Fibroblast of skin of left biceps (primary cell): ENCODE measurements at places on chromosomes 6 and 20.

GRCh38 chr20:55760586-55760985 lies 244.7 kb downstream of the CBLN4 start:
- DNase-seq = no peak

- no peak for DNase-seq
Observed at GRCh38 chr6:43368259-43369160, 937 bp downstream of the ZNF318 start.

DNA sequence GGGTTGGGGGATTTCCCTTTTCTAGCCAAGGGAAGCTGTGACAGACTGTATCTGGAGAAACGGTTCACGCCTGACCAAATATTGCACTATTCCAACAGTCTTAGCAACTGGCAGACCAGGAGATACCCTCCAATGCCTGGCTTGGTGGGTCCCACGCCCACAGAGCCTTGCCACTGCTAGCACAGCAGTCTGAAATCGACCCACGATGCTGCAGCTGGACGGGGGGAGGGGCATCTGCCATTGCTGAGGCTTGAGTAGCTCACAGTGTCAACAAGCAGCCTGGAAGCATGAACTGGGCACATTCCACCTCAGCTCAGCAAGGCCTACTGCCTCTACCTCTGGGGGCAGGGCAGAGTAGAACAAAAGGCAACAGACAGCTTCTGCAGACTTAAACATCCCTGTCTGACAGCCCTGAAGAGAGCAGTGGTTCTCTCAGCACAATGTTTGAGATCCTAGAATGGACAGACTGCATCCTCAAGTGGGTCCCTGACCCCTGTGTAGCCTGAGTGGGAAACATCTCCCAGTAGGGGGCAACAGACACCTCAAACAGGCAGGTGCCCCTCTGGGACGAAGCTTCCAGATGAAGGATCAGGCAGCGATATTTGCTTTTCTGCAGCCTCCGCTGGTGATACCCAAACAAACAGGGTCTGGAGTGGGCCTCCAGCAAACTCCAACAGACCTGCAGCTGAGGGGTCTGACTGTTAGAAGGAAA lies 89.9 kb upstream of the ECI2 start:
- no peak for DNase-seq

GRCh38 chr6:46734867-46735719 lies at the start of gene PLA2G7:
Gene PLA2G7, minus strand, starts transcription at chr6:46735375. Its CDS starts 12,484 bp downstream, at chr6:46722891.
- DNase-seq = no peak

- no peak for DNase-seq
Observed at GRCh38 chr20:52103335-52103912, 88.2 kb downstream of the ZFP64 start.

GRCh38 chr6:50259903-50260302 lies 210.2 kb upstream of the DEFB112 start:
- no peak for DNase-seq

DNA sequence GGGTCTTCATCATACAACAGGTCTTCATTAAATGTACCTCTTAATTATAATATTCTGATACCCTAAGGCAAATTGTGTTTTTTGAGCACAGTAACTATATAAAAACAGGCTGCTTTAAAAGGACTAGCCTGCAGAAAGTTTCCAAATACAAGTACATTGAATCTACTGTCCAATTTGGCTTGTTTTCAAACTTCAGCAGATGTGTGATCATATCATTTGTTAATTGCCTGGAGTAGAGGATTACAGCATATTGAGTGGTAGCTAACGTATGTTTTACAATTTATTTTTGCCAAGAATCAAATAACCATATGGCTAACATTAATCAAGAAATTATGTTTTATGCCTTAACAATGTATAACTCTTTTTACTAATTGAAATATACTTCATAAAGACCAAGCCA lies 12.6 kb downstream of the TINAG start:
- no peak for DNase-seq

DNA sequence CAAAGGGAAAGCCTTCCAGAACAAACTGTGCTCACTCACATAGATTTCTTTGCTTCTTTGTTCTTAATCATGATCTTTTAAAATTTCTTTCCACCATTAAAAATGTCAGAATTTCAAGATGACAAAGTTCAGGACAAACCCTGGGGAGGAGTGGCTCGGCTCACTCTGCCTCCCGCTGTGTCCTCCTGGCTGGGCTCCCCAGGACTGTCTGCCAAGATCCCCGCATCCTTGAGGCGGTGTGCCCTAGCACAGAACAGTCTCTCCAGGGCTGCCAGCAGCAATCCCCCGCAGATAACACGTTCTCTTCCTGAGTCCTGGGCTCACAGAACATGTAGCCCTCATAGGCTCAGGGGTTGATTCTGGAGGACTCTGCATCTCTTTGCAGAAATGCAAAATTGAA lies 98.4 kb upstream of the KCNG1 start:
- DNase-seq = no peak

DNA sequence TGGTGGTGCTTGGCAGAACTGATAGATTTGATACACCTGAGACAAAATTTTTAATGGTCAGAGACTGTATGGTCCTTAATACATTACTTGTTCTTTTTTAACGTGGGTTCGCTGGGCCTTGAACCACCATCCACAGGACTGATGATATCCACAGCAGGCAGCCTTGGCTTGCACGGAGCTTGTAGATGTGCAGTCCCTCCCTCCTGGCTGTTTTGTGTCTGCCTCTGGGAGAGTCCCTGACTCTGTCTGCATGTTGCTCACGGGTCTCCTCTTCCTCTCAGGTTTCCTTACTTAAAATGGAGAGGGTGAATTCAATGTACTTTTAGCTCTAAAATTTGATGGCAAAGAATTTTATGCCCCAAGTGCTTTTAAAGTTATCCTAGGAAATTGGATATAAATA lies 17.5 kb downstream of the KIF25 start:
- DNase-seq = no peak

DNA sequence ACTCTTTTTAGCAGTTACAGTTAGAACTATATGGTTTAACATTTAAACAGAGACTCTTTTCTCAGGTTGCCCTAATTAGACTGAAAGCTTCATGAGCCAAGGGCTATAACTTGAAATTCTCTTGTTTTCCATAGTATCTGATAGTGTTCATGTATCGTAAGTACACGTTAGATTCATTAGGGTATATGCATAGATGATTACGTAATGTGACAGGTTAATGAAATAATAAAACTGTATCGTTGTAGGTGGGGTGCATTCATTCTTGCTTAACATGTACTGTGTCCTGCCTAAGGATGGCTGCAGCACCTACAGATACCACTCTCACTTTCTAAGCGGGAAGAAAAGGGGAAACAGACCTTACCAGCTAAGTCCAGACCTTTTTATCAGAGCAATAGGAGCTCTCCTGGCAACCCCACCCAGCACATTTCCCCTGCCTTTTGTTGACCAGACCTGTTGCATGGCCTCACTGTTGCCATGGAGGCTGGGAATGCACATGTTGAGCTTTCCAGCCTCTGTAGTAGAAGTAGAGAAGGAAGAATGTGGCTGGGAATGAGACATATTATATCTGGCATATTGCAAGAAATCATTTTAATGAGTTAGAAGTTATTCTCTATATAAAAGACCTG lies 83.0 kb downstream of the MAP3K4 start:
- no peak for DNase-seq

GRCh38 chr6:75480425-75480824 lies 13.2 kb downstream of the FILIP1 start:
- DNase-seq = peak; percentile 47

DNA sequence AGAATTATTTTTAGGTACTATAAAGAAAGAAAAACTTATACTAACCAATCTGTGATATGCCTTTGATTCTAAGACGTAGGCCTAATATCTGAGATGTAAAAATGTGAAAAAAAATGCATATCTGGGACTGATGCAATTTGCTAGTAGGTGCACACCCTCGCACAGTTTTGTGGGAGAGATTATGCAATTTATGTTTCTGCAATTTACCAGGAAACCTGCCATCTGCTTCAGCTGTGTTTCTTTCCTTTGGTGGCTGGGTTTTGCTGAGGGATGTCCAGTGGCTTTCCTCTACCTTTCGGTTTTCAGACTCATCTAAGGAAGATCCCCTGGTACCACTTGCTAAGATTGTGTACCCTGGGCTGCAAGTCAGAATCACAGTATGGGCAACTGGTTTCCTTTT lies 186.9 kb downstream of the ZFP64 start:
- peak; percentile 62 for DNase-seq

- DNase-seq = no peak
Observed at GRCh38 chr20:59207742-59208357, 44.2 kb downstream of the ZNF831 start.

- DNase-seq = no peak
Observed at GRCh38 chr6:131910956-131911355, 40.2 kb downstream of the CCN2 start.

GRCh38 chr6:106444777-106445507 lies 84.4 kb downstream of the CRYBG1 start:
- DNase-seq = peak; percentile 29

- no peak for DNase-seq
Observed at GRCh38 chr20:37376791-37377190, 30.9 kb downstream of the SRC start.

GRCh38 chr6:37060195-37060559 lies 54.7 kb downstream of the FGD2 start:
- DNase-seq = no peak

GRCh38 chr6:34723203-34723602 lies 26.6 kb upstream of the ILRUN start:
- DNase-seq = no peak

GRCh38 chr6:47836639-47837038 lies 54.8 kb downstream of the OPN5 start:
- no peak for DNase-seq

DNA sequence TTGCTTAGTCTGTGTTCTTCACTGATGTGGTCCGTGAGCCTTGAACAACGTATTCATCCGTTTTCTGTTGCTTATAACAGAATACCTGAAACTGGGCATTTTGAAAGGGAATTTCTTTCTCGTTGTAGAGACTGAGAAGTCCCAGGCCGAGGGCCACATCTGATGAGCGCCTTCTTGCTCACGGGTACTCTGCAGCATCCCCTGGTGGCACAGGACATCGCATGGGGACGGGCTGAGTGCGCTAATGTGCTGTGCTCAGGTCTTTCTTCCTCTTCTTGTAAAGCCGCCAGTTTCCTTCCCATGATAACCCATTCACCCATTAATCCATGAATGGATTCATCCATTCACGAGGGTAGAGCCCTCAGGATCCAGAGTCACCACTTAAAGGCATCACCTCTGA lies 161.0 kb downstream of the NFATC2 start:
- DNase-seq = no peak

GRCh38 chr20:9099372-9099771 lies 30.5 kb downstream of the PLCB4 start:
- no peak for DNase-seq

GRCh38 chr6:98498866-98499265 lies 335.5 kb upstream of the POU3F2 start:
- DNase-seq = no peak

- DNase-seq = no peak
Observed at GRCh38 chr6:155455766-155456165, at the start of gene NOX3. Gene NOX3, minus strand, starts transcription at chr6:155455839. Its CDS starts 39 bp downstream, at chr6:155455800.

GRCh38 chr6:7723041-7723447 lies 2.9 kb upstream of the BMP6 start:
- DNase-seq = peak; percentile 64

- no peak for DNase-seq
Observed at GRCh38 chr6:166507380-166507779, 79.1 kb downstream of the RAMACL start.

DNA sequence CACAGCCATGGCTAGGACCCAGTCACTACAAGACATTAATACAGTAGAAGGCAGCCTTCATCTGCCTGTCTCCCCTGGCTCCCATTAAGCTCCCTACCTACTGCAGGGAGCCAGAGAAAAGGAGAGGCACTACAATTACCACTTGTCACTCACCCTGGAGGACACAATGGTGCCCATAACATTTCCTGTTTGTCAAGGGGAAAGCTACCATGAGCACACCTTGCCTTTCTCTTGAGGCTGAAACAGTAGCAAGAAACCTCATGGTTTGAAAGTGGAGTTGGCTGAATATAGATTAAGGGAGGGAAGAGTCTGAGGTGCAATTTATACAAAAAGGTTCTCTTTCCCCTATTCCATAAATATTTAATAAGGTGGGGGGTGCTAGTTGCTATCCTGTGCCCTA lies 27.9 kb downstream of the STK38 start:
- no peak for DNase-seq

GRCh38 chr20:63070301-63070625 lies 63.5 kb upstream of the BHLHE23 start:
- no peak for DNase-seq

GRCh38 chr20:48189181-48189580 lies 403.9 kb upstream of the SULF2 start:
- DNase-seq = no peak

DNA sequence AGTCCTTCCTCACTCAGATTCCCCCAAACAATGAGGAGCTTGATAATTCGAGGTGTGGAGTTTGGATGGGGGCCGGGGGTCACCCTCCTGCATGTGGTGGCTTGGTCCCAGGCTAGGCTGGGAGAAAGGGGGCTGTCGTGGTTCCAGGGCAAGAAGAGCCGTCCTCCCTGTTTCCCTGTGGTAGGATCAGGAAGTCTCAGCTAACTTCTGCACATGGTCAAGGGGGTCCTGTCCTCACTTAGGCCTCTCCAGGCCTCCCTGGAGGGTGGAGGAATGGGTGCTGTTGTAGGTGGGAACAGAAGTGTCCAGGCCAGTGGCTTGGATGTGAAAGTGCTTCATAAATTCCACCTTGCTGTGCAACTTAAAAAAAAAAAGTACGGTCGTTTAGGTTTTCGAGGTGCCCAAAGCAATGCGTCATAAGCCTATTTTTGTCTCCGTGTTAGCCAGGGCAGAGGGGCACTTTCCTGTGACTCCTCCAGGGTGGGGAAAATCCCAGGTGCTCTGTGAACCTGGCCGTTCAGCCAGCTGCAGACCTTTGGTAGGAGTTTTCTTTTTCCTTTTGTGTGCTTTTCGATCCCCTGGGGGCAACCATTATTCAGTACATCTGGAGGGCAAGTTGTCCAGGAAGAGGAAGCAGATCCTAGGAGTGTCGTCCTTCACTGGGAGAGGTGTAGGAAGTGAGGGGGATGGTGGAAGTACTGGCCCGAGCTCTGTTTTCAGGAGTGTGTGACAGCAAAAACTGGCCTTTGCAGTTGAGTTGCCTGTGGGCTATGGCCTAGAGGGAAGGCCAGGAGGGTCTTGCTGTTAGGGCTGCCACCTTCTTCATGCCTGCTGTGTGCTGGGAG lies 9.6 kb downstream of the IGF2R start:
- DNase-seq = no peak

GRCh38 chr6:160881148-160881808 lies 110.3 kb upstream of the MAP3K4 start:
- no peak for DNase-seq

DNA sequence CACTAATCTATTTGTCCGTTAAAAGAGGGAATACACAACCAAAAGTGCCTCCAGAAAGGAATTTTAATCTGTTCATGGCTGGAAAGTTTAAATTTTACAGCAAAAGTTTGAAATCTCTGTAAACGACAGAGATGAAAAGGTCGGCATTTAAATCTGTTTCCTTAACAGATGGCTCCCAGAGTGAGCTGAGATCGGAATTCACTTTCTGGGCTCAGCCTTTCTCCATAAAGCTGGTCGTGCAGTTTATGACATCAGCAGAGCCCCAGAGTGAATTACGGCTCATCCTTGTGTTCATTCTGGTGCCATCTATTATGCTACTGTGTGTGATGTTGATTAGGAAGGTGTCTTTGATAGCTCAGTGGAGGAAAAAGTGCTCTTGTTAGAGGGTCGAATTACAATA lies 117.6 kb upstream of the ZFP64 start:
- no peak for DNase-seq
